ENCODE measurements at places on chromosomes 4 and X.

- DNase-seq, result no peak
Measured at GRCh38 chr4:26937567-26937966, 76.9 kb downstream of the STIM2 start.

DNA sequence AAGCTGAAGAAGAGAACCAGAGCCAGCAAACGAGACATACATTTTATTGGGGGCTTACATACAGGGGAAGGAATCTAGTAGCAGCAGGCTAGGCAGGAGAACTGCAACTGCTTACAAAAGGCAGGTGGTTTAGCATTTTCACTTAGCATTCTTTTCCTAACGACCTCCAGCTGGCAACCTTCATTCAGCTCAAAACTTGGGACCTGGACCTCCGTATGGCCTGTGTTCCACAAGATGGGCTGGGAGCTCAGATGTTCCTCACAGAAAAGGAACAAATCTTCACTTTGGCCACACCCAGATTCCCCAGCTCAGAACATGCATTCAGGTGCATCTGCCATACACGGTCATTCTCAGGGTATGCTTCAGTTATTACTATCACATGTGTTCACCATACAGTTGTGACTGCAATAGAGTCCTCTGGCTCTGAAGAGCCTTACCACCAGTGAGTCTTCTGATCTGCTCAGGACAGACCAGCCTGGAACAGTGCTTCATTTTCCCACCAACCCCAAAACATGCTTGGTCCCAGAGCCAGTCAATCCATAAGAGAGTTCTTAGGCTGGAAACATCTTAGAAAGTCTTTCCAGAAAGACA is 29.6 kb upstream of the AP1AR start:
- no peak for DNase-seq

GRCh38 chrX:9071031-9071650 is 37.2 kb upstream of the FAM9B start:
- peak; percentile 15 for DNase-seq

DNA sequence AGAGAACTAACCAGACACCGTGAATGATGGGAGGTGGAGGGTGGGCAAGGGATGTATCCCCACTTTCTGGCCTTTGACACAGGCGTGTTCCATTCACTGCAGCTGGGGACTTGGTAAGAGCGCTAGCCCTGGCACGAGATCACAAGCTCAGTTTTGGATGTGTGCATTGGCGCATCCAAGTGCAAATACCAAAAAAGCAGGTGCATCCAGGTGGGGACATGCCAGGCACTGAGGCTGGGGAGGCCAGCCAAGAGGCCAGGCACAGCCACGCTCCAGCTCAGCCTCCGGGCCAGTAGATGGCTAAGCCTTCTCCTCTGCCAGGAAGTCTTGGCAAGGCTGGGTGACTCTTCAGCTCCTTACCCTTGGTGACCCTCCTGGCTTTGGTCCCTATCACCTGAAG is 4.4 kb upstream of the ZFP92 start:
- no peak for DNase-seq

DNA sequence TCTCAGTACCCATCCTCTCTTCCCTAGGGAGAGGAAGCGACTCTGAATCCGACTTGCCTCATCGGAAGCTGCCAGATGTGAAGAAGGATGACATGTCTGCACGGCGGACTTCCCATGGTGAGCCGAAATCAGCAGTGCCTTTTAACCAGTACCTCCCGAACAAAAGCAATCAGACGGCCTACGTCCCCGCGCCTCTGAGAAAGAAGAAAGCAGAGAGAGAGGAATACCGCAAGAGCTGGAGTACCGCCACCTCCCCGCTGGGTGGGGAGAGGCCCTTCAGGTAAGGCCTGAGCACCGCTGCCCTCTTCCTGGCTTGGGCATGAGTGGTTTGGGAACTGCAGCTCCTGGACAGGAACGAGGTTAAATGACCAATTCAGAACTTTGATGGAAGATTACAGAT is 81.2 kb downstream of the LIMCH1 start:
- DNase-seq, result no peak

DNA sequence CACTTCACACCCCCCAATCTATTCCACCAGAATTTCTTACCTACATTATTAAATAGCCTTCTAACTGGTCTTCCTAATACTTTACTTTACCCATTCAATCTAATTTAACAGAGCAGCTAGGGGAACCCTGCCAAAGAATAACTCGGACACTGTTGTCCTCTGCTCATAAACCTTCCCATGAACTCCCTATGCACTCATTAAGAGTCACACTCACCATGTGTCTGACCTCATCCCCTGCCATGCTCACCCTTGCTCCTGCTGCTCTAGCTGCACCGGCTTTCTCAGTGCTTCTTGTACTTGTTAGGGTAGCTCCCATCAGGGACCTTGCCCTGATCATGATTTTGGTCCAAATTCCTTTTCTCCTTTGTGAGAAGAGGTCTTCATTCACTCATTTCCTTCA is 54.6 kb upstream of the GUCY1A1 start:
- no peak for DNase-seq

GRCh38 chrX:68252664-68253063 is 180.6 kb downstream of the OPHN1 start:
- DNase-seq, result no peak

DNA sequence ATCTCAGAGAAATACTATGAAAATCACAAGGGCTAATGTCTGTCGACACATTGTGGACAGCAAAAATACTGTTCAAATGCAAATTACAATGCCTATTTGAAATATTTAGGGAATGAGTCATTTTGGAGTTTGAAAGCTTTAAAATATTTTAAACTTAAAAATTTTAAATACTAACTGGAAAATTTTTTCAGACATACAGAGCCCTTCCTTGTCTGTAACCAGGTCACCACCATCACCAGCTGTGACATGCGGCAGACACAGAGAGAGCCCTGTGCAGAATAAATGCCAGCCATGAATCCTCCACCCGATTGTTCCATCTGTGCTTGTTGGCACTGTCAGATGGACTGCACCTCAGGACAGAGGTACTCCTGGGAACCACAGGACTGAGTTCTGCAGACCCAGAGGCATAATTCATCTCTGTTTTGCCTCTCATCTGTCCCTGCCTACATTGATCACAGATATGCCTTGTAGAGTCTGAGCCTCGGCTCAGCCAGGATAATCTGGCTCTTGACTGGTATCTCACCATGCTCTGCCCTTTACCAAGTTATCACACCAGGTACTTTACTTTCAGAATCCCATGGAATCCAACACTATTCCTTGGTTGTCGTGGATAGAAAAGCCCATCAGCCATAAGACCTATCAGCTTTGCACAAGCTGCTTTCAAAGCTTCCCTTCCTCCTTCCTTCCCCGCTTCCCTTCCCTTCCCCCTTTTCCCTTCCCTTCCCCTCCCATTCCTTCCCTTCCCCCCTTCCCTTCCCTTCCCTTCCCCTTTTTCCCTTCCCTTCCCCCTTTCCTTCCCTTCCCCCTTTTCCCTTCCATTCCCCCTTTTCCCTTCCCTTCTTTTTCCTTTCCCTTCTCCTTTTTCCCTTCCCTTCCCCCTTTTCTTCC is 67.2 kb downstream of the TBC1D9 start:
- DNase-seq, result peak; percentile 14

DNA sequence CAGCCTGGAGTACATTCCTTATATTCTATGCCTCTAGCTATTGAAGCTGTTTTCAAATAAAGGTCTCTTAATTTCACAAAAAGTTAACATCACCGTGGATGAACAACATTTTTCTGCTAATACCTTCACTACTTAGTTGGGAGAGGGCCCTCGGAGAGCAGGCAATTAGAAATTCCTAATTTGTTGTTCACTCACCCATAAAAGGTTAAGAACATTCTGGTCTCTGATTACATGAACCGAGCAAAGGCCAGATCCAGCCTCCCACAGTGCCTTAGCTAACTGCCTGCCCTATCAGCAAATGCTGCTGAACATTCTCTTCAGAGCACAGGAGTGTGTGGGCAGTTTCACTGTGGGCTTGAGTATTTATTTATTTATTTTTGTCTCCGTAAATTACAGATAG is 36.0 kb upstream of the TTC29 start:
- DNase-seq, result no peak

DNA sequence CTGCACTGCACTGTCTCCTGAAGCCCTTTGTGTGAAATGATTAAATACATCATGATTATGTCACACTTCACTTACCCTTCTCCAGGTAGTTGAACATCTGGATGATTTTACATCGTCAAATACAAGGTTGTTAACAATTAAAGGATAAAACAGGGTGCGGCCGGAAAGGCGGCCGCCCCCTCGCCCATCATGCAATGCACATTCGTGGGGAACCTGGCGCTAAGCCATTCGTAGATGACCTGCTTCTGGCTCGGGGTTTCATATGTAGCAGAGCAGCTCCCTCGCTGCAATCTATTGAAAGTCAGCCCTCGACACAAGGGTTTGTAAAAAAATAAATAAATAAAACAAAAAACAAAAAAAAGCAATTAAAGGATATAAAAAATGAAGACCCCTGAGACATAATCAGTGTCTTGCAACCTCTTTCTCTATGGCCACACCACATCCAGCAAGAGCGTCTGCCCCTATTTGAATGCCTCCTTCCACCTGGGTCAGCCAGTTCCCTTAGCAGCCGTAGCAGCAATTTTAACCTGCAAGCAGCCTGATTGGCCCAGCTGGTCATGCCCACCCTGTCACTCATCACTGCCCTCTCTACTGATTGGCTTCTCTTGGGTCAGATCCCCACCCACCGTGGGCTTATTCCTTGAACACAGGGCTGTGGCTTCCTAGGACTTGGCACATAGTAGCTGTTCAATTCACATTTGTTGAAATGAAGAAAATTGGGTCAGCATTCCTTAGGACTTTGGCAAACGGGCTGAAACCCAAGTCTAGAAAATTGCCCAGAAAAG is 147.8 kb upstream of the PSAPL1 start:
- DNase-seq, result no peak

DNA sequence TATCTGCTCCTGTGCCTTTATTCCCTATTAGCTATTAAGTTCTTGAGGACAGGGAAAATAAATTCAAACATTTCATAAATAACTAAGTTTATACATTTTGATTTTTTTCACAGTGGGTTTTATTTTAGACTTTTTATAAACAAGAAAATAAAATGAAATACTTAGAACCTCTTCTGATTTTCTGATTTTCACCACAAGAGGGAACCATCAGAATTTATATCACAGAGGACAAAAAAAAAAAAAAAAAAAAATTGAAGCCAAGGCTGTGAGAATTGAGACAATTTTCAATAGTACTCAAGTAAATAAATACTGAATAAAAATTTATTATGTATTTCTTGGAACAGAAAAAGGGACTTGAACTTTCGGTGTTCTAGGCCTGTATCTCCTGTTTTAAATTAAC is 288.1 kb downstream of the SH3BGRL start:
- no peak for DNase-seq

DNA sequence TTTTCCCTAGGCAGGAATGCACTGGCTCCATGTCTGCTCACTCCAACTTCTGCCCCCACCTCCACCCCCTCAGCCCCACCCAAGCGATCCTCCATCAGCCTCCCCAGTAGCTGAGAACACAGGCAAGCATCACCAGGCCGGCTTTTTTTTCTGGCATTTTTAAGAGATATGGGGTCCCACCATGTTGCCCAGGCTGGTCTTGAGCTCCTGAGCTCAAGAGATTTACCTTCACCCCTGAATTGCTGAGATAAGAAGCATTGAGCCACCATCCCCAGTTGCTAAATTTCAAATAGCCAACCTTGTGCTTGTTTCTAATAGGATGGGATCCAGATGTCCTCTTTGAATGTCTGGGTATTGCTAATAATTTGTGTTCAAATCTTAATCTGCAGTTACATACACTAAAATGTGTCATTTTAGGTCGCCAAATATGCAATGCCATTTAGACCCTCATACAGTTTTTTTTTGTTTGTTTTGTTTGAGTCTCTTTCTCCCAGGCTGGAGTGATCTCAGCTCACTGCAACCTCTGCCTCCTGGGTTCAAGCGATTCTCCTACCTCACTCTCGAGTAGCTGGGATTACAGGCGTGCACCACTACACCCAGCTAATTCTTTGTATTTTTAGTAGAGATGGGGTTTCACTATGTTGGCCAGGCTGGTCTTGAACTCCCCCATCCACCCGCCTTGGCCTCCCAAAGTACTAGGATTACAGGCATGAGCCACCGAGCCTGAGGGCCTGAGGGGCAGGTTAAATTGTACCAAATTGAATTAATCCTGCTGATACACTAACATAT is 8.8 kb downstream of the LARP7 start:
- no peak for DNase-seq

DNA sequence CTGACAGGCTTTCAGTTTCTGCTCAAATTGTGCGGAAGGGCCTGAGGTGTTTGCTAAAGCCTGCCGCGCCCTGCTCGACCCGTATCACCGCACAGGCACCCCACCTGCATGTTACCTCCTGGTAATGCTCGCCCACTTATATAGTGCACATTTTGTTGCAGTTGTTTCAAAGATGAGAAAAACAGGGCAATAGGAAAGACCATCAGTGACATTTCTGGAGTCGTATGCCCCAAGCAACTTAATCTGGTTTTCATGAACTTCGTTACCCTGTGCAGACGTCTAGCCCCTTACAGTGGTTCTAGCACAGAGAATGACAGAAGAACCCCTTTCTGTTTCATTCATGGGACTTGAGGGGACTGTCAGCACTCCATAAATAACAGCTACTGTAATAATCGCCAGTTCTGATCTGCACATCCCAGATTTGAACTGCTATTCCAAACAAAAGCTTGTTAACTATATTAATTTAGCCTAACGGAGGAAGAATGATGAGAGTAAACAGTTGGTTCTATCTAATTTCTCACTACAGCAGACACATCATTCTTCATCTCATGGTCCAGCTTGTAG is 940 bp upstream of the DCTD start:
- DNase-seq, result no peak

DNA sequence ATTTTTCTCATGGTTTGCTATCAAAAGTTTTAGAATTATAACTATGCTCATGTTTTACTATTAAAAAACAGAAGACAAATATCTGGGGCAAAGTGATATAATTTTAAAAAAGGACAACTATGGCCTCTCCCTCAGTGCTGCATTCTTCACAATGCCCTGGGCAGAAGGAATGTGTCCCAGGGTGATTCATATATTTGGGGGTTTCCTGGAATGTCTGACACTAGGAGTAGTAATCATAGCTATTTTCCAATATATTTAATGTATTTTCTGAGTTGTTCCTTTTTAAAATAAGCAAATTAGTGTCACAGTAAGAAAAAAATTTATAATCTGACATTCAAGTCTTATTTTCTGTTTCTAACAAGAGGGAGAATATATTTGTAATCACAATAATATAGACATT is 281.7 kb downstream of the UNC5C start:
- peak; percentile 69 for DNase-seq

- no peak for DNase-seq
Measured at GRCh38 chr4:135382280-135382959, 1180.8 kb upstream of the PABPC4L start.

DNA sequence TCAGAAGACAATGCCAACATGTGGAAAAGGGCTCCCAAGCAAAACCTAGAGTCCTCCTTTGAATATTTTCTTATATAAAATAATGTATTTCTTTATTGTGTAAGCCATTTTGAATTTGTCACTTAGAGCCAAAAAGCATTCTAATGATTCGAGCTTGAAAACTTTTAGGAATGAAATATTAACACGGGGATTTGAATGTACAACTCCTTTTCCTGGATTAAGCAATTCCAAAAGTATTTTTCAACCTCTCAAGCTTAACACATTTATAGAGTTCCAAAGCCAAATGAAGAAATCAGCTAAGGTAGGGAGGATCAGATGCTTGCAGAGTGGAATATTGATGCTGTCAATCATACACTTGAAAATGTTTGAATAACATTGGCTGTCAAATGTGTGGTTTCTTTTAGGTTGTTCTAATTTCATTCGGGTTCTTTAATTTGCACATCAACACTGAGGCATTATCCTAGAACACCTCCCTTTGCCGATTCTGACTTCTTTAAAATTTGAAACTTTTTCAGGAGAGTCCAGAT is 67.2 kb upstream of the ETNPPL start:
- DNase-seq, result no peak

All from urothelium cell line (cell line).